ENCODE measurements at places on chromosomes 11 and 22.

- no peak for DNase-seq
Measured at GRCh38 chr11:113831314-113831713, 44.1 kb downstream of the USP28 start.

DNA sequence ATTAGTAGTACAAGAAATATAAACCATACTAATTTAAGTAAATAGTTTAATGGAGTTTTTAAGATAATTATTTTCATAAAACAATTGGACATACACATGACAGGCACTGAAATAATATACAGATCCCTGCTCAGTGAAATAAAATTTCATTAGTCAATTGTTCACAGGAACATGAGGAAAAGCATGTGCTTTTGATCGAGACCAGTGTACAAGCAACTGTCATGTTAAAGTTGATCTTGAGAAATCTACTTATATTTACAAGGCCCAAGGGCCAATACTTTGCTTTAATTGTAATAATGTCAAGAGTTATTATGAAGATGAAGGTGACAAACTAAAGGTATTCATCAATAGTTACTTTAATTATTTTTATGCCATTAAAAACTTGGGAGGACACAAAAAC is 792.7 kb upstream of the LUZP2 start:
- no peak for DNase-seq

- DNase-seq, result no peak
Measured at GRCh38 chr11:131146827-131147490, 223.5 kb upstream of the NTM start.

- no peak for DNase-seq
Measured at GRCh38 chr11:128804481-128804880, 62.6 kb downstream of the KCNJ1 start.

DNA sequence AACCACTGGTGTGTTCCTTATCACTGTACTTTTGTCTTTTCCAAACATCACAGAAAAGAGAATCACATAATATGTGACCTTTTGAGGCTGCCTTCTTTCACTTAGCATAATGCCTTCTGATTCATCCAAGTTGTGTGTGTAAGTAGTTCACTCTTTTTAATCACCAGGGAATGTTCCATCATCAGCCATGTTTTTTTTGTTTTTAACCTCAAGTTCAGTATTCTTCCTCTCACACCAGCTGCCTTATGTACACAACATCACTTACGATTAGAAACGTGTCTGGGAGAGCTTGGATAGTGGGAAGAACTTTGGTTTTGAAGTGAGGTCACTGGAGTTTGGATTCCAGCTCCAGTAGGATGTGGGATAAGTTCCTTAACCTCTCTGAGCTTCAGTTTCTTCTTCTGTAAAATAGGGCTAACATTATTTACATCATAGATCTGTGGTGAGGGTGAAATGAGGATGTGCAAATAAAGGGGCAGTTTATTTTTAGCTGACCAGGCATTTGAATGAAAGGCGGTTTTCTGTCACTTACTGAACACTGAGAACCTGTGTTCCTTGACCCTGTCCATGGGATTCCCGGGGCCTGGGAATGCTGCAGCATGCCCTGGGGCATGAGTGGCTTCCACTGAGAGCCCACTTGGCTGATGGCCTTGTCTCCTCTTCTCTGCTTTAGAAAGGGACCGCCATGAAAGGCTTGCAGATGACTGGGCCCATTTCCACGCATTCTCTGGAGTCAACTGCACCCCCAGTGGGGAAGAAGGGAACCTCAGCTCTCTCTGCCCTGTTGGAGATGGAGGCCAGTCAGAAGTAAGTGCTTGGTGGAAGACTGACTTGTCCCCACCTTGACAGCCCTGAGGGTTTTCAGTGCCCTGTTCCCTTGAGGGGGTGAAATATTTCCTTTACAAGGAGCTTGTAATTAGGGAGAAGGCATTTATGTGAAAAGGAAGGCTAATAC is 92.6 kb downstream of the DEPDC5 start:
- peak; percentile 7 for DNase-seq

DNA sequence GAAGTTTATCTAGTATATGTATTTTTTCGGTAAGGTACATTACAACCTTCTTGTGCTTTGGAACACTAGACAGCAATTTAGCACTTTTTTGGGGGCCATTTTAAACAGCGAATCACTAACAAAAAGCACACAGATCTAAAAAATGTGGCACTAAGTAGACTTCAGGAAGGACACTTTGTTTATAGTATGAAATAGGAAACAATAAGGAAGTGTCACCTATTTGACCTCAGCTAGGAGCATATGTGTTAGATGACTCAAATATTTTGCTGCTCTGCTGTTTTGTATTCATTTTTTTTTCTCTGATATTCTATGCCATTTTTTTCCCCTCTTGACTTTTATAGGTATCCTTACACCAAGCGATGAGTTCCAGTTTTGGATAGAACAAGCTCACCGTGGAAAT is 5.6 kb downstream of the DYNC2H1 start:
- no peak for DNase-seq

GRCh38 chr22:28187612-28188011 is 268.6 kb upstream of the PITPNB start:
- no peak for DNase-seq

GRCh38 chr11:68983801-68984200 is 3.0 kb upstream of the MRGPRD start:
- no peak for DNase-seq

GRCh38 chr11:127994736-127995135 is 592.6 kb downstream of the ETS1 start:
- no peak for DNase-seq

- DNase-seq, result peak; percentile 81
Measured at GRCh38 chr11:64492561-64492960, 98.5 kb upstream of the SLC22A12 start.

DNA sequence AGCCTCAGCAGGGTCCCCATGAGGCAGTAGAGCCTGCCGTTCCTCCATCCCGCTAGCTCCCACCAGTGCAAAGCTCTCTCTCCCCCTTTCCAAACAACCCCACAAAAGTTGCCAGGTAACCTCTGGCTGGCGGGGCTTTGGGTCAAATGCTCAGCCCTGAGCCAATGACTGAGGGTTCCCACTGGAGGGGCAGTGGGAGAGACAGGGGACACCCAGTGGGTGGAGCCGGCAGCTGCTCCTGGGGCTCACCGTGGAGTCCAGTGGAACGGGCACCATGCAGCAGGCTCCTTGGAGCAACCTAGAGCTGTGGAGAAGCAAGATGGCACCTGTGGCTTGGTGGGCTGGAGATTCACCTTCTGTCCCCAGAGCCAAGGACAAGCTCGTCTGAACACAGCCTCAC is 25.0 kb upstream of the PPARA start:
- no peak for DNase-seq

DNA sequence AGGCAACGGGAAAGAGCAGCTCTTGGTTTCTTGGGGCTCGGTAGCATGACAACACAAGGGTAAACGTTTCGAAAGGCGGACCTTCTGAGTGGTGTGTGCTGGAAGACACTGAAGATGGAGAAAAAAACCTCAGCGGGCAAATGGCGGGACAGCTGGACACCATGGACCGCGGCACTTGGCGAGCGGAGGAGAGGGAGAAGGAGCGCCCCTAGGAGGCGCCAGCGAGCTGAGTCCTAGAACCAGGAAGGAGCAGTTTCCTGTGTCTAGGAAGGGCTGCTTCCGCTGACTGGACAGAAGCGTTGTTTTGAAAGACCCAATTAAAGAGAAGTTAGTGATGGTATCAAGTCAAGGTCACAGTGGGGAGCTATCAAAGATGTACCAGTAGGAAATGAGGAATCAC is 44.0 kb upstream of the OPCML start:
- no peak for DNase-seq

GRCh38 chr11:79786961-79787360 is 346.1 kb upstream of the TENM4 start:
- no peak for DNase-seq

DNA sequence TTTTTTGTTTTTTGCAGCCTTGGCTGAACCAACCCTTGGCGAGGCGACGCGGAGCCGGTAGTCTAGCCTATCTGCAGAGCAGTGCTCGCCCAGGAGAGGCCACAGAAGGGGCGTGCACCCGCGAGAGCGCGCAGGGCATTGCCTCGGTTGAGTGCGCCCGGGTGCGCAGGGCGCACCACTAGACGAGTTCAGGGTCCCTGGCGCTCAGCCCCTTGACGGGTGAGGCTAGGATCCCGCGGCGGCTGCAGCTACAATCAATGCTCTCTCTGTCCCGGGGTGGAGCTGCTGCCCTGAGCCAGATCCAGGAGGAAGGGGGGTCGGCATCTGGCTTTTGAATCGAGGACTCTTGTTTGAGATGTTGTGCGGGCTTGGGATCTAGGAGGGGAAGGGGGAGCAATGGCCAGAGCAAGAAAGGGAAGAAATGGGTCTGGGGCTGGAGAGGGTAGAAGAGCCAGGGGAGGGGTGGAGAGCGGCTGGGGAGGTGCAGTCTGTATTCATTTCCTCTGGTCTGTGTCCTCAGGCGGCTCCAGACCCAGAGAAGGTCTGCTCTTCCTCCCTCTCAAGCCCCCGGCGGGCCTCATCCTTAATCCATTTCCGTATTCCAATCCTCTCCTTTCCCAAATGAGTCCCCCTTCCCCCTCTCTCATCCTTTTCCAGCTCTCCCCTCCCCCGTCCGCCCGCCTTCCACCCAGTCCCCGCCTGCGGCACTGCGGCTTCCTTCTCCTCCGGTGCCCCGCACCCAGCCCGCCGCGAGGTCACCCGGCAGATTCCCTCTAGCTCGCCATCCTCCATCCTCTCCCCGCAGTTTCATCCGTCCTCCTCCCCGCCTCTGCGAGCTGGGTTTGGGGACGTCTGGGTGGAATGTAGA is 797 bp downstream of the THY1 start:
- peak; percentile 7 for DNase-seq

DNA sequence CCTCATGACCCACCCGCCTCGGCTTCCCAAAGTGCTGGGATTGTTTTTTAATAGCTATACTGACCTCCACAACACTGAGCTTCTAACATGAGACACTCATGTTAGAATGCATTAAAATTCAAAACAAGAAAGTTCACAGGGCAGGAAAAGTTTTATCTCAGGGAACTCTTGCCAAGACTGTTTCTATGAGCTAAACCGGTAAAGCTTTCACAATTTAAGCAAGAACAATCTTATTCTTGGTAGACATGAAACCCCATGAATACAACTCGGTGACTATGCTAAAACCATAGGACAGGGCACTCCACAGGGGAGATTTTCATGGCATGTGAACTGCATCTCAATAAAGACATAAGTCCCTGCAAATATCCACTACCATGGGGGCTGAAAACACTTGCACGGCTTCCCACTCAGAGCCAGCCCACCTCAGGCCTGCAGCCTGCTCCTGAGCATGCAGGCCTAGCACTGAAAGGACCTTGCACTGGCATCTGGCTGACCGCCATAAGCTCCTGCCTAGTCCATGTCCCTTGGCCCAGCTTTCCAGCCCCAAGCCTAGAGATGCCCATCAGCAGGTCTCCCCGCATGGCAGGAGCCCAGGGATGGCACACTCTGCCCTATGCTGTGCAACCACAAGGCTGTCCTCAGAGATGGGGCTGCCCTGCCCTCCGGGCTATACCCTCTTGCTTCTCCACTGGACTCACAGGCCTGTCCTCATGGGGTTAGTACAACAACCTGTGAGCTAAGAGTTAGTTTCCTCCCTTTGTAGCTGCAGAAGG is 58.4 kb downstream of the DGCR2 start:
- DNase-seq, result no peak

- DNase-seq, result no peak
Measured at GRCh38 chr11:65954771-65955170, 6.8 kb upstream of the SART1 start.

- DNase-seq, result no peak
Measured at GRCh38 chr11:64875369-64876228, 2.8 kb downstream of the EHD1 start.

GRCh38 chr11:40241524-40242051 is 1217.9 kb downstream of the LRRC4C start:
- no peak for DNase-seq

- peak; percentile 77 for DNase-seq
Measured at GRCh38 chr11:62556875-62557631, 10.4 kb upstream of the AHNAK start.

DNA sequence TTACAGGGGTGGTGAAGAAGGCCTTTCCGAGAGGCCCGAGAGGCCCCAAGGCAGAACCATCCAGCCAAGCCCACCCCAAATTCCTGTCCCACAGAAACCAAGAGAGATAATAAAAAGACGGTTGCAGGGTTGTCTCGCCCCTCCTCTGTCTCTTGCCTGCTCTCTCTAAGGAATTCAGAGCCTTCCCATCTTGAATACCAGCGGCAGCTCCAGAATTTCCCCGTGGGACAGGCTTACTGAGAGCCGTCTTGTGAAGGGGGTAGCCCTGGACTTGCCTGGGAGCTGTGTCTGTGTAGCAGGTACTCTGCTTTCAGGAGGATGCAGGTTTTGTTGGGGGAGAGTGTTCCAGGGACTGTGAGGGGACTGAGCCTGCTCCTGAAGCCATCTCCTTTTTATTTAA is 9.6 kb upstream of the EIF3D start:
- no peak for DNase-seq

DNA sequence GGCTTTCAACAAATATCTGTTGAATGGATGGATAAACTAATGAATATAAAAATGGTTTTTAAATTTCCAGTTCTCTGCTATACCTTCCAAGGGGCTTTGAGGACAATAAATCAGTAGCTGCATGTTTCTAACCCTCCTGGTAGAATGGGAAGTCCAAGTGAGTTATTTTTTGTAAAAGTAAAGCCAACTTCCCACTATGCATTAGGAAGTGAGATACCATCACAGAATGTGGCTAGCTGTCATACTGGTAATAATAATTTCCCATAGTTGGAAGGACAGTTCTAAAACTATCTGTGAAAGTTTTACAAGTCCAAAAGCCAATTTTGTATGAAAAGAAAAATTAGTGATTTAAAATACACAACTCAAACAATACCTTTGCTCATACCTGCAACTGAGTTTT is 50.0 kb downstream of the TMEM123 start:
- no peak for DNase-seq

- DNase-seq, result no peak
Measured at GRCh38 chr22:49953680-49954344, 6.8 kb upstream of the PIM3 start.

DNA sequence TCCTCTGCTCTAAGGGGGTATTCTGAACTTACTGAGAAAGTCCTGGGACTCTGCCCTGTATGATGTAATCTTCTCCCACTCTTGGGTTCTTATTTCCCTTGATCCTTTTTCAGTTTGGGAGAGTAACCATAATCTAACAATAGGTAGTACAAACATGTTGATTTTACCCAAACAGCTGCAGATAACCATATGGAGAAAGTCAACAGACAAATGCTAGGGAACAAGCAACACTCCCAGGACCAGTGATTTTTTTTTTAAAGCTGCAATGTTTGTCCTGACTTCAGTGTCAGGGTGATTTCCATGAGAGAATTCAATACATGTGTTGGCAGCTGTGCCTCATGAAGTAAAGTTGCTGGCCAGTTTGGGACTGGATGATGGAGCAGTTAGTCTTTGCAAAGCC is 156.5 kb downstream of the FCHSD2 start:
- no peak for DNase-seq

DNA sequence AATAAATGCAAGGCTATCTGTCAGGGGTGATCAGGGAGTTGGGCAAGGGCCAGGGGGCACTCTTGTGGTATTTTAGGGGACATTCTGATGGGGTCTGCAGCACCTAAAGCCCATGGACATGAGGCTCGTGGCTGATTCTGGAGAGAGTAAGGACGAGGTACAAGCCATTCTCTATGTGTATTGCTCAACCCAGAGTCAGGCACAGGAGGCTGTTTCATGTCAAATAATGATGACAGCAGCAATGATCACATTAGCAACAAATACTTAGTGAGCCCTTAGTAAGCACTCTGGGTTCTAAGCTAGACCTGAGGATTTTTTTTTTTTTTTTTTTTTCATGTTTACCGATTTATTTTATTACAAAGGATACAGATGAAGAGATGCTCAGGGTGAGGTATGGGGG is 83.5 kb upstream of the THY1 start:
- DNase-seq, result no peak
